RKO (cell line): ENCODE measurements at places on chromosomes 5 and 9.

- no peak for DNase-seq
Observed at GRCh38 chr5:12652201-12652600, 748.0 kb upstream of the CTNND2 start.

DNA sequence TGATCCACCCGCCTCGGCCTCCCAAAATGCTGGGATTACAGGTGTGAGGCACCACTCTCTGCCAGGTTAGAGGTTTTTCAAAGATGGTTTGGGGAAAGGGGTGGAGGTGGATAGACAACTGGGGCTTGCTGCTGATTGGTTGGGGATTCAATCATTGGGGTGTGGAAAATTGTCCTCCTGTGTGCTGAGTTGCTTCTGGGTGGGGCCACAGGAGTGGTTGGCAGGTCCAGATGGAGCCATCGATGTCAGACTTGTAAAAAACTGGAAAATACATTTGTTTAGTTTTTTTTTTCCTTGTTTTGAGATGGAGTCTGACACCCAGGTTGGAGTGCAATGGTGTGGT lies 61.9 kb upstream of the CLINT1 start:
- DNase-seq, result no peak

- no peak for DNase-seq
Observed at GRCh38 chr9:88660611-88661010, 125.6 kb downstream of the NXNL2 start.

- no peak for DNase-seq
Observed at GRCh38 chr5:150293091-150293941, 3.7 kb upstream of the CAMK2A start.

- no peak for DNase-seq
Observed at GRCh38 chr5:81300921-81301270, 491 bp upstream of the ZCCHC9 start.

DNA sequence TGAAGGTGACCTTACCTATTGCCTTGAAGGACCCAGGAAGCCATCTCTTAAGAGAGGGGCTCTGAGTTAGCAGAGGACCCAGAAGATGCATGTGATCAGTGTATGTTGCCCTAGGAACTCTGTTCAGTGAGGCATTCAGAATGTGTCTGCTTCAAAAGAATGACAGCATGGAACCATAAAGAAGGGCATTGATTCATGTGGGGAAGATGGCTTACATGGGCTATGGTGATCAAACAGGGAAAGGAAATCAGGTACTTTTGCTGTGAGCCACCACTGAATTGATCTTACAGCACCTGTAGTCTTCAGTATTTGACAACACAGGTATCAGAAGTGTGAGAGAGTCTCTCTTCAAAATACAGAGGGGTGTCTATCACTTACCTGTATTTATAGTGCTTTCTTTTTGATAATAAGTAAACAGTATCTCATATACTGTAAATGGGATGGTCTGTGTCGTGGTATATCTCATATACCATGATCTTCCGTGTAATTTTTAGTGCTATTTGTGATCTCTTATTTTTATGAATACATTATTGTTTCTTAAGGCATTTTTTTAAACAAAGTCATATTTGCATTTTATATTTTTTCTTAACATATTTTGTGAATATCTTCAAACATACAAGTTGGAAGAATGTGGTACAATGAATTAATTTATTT lies 57.0 kb downstream of the FOCAD start:
- DNase-seq, result no peak
